ENCODE measurements at places on chromosomes 5 and 9. TPM values are rescaled to one million over a fixed set of nuclear protein-coding genes. Genes with fewer than 3 reads are reported as not detected.

SPINK6 gene
- total RNA-seq, result not detected

DNA sequence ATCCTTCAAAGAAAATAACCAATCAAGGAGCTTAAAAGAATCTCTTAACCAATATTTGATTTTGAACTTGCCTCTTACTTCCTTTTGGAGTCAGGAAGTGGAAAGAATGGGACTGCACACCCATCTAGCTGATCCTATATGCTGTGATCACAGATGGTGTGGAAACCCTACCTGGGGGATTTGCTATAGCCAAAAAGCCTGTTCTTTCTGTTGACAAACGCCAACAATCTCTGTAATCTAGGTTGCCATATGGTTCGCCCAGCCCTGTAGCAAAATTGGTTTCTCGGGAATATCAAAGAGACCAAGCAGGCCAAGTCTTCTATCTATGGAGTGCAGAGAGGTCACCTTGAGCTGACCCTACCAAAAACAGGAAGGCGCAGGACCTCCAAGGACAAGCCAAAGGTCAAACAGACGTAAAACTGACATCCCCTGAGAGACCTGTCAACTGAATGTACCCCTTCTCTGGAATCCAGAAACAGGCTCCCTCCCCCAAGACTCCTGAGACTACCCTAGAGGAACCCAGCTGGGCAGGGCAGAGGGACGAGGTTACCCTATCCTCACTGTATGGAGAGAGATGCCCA is 19.4 kb downstream of the NRG2 start:
- no peak for DNase-seq

DNA sequence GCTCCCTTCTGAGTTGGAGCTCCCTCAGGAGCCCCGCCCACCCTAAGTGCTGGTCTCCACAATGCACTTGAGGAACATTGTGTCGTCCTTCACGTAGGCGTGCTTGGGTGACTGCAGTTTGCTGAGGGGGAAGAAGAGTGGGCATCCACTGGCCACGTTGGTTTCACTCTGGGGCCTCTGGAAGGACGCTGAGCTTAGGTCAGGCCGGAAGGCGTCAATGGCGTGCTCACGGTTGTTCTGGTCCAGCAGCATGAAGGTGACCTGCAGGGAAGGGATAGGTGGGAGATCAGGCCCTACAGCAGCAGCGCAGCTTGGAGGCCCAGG is 21.7 kb downstream of the TRAF1 start:
- DNase-seq, result no peak

GRCh38 chr9:100505564-100506159 is 32.7 kb downstream of the TMEFF1 start:
- DNase-seq, result peak; percentile 33

- peak; percentile 5 for DNase-seq
Measured at GRCh38 chr9:109574061-109574882, 76.2 kb upstream of the PTPN3 start.

- DNase-seq, result no peak
Measured at GRCh38 chr9:70318002-70318401, 59.2 kb downstream of the SMC5 start.

GRCh38 chr5:176837707-176838115 is 27.4 kb downstream of the UNC5A start:
- DNase-seq, result peak; percentile 68

DNA sequence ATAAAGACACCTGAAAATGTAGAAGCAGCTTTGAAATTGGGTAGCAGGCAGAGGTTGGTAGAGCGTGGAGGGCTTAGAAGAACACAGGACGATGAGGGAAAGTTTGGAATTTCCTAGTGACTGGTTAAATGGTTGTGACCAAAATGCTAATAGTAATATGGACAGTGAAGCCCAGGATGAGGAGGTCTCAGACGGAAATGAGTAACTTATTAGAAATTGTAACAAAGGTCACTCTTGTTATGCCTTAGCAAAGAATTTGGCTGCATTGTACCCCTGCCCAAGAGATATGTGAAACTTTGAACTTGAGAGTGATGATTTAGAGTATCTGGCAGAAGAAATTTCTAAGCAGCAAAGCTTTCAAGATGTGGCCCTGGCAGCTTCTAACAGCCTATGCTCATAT is 382.5 kb downstream of the KCNN2 start:
- DNase-seq, result no peak

DNA sequence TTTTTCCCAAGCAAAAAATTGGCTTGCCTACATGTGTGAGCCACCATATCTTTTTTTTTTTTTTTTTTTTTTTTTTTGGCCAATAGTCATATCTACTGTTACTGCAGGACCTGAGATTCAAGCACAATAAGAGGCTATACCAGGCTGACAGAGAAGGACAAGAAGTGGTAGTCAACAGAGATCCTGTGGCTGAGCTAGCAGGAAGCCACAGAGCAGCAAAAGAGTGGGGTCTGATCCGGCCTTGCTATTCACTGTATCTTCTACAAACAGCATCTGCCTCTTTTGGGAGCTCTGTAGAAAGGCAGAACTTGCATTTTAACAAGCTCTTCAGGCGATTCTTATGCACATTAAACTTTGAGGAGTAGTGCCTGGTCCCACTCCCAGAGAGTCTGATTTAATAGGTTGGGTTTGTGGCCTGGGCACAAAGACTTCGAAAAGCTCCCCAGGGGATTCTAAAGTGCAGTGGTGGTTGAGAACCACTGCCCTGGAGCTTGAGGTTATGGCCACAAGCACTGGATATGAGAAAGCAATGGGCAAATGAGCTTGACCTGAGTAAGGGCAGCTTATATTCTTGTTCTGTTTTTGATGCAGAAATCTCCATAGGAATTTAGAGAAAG is 162.8 kb downstream of the PIK3R1 start:
- no peak for DNase-seq

GRCh38 chr5:155025895-155026294 is 12.3 kb downstream of the KIF4B start:
- no peak for DNase-seq

DNA sequence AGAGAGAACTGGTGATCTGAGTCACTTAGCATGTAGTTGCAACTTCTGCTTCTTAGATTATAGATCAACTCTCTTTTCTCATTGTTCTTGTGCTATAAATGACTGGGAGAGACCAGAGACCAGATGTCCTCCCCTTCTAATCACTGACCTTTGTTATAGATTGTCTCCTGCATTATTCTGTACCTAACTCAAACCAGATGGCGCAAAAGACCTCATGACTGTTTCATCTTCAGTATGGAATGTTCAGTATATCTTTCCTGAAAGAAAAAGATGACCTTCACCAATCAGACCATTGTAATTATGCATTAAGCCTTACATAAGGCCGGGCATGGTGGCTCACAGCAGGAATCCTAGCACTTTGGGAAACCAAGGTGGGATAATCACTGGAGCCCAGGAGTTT is 30.5 kb upstream of the ADAM19 start:
- DNase-seq, result no peak

GFI1B gene
- not detected for total RNA-seq

GRCh38 chr5:7261049-7261448 is 134.9 kb upstream of the ADCY2 start:
- no peak for DNase-seq

Measured in CD4-positive, alpha-beta T cell (primary cell).